ENCODE measurements at places on chromosomes 13 and 19.

DNA sequence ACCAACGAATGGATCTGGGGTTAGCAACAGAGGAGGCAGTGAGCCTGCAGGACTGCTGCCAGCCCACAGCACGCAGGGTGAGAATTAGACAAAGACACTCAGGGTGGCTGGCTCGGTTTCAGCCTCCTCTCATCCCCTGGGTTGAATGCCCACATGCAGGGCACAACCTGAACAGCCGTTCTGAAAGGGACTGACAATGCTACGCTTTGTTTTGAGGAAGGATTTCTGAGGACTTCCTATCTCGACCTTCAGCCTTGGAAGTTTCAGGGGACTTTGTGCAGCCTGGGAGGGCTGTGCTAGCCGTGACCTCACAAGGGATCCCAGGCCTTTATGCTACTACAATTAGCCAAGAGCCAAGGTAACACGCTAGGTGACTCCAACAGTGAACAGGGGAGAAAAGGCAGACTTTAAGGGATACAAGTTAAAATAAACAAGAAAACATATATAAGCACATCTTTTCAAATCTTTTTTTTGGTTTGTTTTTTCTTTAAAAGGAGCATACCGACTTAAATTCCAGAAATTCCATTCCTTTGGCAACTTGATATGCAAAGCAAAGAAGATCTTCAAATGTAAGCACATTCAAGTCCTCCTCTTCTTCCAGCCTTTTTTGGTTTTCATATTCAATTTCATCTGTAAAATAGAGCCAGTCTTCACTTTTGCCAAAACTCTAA is 34.5 kb upstream of the URAD start:
- no peak for DNase-seq

GRCh38 chr13:104320446-104320845 is 1254.2 kb upstream of the SLC10A2 start:
- DNase-seq = no peak

- no peak for DNase-seq
These were observed 29.3 kb upstream of the MYCBP2 start for GRCh38 chr13:77356155-77356554.

- DNase-seq = no peak
These were observed 12.9 kb upstream of the TLE2 start for GRCh38 chr19:3041761-3042620.

DNA sequence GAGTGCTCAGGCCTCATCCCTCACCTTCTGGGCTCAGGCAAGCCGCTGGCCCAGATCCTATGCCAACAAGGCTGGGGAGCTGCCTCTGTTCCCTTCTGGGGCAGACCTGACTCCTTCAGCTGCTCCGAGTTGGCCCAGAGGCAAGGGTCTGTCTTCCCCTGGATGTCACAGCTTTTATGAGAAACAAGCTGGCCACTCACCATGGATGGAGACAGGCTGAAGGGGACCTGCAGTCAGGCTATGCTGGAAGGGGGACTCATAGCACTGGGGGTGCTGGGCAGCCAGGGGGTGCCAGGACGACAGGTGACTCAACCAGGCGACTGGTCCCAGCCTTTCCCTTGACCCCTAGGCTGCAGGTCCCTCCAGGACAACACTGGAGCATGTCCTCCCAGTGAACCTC is 52.4 kb upstream of the C1QTNF9B start:
- DNase-seq = no peak

GRCh38 chr19:4744451-4745174 is 21.0 kb upstream of the DPP9 start:
- DNase-seq = no peak

- no peak for DNase-seq
These were observed 20.3 kb downstream of the LGALS16 start for GRCh38 chr19:39676004-39676403.

GRCh38 chr19:2611483-2612464 is 90.7 kb downstream of the GNG7 start:
- DNase-seq = no peak

GRCh38 chr13:38024431-38024830 is 154.9 kb upstream of the TRPC4 start:
- no peak for DNase-seq

DNA sequence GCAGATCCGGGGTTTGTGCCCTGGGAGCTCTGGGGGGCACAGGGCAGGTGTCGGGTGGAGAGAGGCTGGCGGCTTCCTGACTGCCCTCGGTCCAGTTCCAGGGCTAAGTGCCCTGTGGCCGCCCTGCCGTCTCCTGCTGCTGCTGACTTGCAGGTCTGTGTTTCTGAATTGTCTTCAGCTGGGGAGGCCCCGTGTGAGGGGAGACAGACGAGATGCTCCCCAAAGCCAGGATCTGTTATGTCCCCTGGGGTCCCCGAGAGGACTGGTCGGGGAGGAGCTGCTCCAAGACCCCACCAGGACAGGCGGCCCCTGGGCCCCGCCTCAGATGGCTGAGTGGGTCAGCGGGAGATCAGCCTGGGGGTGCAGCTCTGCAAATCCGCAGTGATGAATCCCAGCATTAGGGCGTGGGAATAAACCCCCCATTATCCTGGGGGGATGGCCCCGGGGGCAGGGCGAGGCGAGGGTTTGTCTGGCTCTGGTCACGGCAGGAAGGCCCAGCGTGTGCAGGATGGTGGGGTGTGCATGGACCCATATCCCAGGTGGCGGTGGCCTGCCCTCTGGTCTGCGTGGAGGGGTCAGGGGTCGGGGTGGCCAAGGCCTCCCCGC is 4.7 kb downstream of the HCN2 start:
- no peak for DNase-seq

DNA sequence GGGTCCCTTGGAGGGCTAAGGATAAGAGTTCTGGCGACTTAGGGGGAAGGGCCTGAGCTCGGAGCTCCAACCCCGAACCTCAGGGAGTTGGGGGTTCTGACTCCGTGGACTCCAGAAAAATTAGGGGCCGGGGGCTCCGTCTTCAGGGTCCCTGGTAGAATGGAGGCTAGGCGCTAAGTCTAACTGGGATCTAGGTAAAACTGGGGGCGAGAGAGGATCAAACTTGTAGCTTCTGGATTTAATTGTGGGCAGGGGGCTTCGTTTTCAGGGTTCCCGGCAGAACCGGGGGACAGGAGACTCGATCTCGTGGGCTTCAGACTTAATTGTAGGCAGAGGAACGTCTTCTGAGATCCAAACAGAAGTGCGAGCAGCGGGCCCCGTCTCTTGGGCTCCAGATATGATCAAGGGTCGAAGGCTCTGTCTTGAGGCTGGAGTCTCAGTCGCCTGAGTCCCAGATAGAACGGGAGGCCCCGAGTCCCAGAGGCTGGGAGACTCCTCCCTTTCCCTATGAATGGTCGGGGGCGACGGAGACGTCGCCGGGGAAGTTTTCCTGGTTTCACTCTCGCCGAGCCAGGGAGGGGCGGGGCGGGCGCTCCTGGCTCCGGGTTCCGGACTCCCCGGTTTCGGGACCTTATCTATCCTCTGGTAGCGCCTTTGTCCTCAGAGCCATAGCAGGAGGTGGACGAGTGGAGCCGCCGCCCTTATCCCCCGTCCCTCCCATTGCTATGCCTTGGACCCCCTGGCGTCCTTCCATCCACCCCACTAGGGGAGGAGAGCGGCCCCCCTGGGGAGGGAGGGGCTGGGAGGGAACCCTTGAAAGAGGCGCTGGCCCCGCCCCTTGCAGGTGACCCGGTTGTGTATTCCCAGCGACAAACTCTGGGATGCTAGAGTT is 1.3 kb downstream of the NECTIN2 start:
- peak; percentile 23 for DNase-seq

DNA sequence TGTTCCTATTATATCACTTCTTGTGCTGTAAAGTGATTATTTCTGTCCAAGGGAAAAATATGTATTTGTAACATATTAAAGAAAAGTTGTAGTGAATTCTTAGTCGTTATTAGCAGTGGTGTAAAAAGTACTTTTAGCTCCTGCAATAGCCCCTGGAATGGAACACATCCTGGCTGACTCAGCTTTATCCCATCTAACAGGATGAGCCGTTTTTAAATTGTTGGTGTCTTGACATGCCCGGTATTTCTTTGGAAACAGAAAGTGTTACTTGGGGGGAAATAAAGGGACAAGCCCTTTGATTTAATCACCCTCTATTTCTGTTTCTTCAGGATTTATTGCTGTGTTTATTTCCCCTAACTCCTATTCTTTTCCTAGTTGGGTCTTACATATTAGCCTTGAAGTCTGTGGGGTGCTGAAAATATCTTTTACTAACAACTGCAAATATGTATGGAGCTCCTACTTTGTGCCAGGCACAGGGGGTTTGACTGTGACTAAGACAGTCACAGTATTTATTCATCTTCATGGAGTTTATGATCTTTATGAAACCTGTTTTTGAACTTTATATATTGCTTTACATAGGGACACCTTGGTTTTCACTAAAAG is 17.9 kb downstream of the COG3 start:
- no peak for DNase-seq

DNA sequence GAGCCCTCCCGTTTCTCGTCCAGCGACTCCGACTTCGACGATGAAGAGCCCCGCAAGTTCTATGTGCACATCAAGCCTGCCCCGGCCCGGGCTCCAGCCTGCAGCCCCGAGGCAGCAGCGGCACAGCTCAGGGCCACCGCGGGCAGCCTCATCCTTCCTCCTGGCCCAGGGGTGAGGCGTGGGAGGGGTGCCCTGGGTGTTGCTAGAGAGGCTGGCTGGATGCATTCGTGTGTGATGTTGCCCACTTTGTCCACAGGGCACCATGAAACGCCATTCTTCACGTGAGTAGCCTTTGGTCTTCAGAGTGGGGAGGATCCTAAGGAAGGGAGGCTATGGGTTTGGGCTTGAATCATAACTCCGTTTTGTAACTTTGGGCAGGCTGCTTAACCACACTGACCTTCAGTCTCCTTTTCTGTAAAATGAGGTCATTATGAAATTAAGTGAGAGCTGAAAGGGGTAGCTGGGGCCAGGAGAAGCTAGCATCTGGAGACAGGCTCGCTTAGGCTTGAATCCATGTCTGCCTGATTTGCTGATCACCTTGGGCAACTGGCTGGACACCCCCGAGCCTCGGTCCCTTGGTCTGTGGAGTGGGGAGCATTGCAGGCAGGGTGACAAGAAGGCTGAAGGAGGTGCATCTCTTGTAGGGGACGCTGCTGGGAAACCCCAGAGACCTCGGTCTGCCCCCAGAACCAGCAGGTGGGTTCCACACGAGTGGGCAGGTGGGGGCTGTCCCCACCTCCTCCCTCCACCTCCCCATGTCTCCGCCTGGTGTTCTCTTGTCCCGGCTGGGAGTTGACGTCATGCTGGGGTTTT is 18.7 kb upstream of the B3GNT3 start:
- DNase-seq = no peak

DNA sequence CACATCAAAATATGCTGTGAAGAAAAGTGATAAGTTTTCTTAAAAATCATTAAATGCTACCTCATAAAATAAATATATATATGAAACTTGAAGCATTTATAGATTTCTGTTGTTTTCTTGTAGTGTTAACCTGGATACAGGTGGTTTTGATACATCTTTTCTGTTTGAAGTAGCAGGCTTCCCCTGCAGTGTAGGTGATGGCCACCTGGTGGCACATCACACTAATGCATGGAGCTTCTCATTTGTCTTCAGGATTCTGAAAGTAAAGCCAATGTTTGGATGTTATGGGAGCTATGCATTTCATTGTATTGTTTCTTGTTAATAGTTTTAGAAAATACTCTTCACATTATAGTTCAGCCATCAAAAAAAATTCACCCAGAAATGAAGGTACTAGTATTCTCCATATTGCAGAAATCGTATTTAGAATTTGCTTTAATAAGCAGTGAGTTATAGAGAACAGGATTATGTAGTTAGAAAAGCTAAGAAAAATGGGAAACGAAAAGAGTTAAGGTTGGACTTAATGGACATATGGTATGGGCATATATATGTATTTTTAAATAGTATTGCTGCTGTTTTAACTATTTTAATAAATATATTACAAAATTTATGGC is 18.7 kb downstream of the GPR180 start:
- no peak for DNase-seq

DNA sequence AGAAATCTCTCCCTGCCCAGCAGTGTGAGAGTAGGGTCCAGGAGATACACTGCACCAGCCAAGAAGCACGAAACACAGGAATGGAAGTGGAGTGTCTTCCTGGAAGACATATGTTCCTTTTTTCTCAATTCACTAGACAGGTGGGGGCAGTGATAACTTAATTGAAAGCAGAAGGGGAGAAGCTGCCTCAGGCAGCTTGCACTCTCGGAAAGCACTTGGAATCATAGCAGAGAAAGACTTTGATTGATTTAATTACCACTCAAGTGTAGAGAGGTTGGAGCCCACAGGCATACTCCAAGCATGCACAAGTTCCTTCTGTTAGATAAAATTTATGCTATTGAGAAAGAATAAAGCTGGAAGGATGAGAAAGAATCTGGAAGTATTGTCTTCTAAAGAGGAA is 249.4 kb downstream of the SLITRK6 start:
- no peak for DNase-seq
